Skin of body (tissue), 3 donors: ENCODE measurements at places on chromosomes 2 and 18.

- no peak for DNase-seq
Measured at GRCh38 chr18:8333961-8334360, 275.3 kb upstream of the RAB12 start.

DNA sequence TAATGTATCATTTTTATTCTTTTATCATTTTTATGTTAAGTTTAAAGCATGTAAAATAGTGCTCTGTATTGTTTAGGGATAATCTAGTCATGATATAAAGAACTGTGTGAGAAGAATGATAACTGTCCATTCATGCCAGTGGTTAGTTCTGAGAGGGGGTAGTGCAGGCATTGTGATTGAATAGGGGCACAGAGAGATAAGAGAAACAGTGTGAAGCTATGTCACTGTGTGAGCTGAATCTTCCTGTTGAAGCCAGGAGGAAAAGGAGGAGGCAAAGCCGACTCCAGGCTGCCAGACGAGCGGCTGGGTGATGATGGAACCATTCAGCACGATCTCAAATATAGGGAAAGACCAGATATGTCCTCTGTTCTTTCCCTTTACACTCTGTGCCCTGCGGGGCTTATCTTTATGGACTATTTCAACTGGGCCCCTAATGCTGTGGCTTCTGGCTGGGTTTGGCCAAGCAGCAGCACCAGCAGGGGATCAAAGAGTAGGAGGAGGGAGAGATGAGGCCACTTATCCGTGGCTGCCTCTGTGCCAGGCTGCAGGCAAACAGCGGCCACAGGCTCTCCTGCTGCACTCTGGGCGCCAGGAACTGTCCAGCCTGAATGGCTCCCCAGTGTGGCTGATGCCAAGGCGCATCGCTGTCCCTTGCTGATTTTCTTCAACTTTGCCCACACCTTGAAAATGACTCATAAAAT lies 128.0 kb downstream of the SPP2 start:
- no peak for DNase-seq

DNA sequence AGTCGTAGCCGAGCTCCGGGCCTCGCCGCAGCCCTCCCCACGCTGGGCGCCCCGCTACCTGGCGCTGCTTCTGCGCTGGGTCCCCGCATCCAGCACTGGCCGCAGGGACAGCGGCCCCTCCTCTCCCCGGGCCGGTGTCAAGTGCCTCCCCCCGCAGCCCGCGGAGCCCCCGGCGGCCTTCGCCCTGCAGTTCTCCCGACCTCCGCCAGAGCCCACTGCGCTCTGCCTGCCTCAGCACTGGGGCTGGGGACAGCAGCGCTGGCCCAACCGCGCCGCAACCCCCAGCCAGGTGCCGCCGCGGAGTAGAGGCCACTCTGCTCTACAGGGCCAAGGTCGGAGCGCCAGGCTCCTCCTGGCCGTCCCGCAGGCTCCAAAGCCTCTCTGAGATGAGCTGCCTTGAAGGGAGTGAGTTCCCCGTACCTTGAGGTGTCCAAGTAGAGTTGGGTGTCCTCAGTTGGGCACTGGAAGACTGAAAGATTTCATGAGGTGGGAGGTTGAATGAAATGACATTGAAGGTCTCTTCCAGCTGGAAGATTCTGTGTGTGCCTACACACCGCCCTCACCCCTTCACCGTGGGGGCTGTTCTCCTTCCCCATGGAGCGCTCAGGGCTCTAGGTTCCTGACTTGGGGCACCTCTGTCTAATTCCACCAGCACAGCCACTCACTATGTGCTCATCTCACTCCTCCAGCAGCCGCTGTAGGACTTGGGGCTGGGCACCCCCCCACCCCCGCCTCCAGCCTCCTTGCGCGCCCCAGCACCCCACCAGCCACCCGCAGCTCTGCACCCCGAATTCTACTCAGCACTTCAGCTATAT lies 854 bp upstream of the DNMT3A start:
- DNase-seq = peak; percentile 42

- no peak for DNase-seq
Measured at GRCh38 chr2:223040527-223040926, 11.5 kb upstream of the KCNE4 start.

DNA sequence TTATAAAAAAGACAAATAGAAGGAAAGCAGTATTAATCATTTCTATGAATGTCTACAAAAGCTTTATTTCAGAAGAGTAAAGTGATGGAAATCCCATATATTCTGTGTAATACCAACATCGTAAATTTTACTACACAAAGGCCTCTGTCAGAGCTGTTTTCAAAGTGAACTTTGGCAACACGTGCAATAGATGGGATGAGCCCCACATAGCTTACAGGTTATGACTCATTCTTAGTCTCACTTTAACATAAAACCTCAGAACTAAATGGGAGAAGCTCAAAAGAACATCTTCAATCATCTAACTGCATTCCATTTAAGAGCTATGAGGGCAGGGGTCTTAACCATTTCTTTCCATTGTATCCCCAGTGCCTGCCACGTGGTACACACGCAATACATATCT lies 11.5 kb downstream of the VPS4B start:
- no peak for DNase-seq

DNA sequence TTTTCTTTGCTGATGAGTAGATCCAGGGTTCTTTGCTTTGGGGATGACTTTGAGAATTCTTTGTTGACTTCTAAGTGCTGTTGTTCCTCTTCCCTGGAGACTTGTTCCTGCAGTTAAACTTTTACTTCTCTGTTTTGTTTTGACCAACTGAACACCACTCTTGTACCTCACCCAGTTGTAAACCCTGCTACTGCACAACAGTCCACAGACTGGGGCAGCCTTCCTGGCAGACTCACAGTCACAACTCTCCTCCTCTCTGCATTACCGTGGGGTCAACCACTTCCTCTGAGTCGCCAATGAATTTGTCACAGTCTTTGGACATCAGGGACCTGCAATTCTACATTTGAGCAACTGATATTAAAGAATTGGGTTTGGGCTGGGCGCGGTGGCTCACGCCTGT lies 3.8 kb upstream of the SLC8A1 start:
- DNase-seq = no peak

DNA sequence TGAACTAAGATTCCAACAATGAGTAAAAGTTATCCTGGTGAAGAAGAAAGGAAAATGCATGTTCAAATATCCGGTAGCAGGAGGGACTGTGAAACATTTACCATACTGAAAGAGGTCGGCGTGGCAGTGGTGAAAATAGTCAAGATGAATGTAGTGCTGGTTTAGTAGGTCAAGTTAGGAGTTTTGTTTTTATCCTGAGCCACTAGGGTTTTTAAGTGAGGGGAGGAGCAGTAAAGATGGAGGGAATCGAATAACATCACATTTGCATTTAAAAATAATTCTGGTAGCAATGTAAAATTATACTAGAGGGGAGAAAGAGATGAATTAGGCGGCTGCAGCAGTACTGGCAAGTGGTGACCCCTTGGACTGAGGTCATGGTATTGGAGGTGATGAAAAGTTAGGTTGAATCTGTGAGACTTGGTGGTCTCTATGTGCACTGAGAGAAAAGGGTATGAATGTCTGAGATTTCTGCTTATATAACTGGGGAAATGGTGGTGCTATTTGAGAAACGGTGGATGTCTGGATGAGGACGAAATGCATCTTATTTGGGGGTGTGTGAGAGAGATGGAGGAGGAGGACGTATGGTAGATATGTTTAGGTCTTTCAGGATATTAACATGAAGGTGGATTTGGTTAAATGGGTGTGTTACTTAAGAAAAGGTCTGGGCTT lies 5.9 kb downstream of the VAPA start:
- DNase-seq = no peak

DNA sequence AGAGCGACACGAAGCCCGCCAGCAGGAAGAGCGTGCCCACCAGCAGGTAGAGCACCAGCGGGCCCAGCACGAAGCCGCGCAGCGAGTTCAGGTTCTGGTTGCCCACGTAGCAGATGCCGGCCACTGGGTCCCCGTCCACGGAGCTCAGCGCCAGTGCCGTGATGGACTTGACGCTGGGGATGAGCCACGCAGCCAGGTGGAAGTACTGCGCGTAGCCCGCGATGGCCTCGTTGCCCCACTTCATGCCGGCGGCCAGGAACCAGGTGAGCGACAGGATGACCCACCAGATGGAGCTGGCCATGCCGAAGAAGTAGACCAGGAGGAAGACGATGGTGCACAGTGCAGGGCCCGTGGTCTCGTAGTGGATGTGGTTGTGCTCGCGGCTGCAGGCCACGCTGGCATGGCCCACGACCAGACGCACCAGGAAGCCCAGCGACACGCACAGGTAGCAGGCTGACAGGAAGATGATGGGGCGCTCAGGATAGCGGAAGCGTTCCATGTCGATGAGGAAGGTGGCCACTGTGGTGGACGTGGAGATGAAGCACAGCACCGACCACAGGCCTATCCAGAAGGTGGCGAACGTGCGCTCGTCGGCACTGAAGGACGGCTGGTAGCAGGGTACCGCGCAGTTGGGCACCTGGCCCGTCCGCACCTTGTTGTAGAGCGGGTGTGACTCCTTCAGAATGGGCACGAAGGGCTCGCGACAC lies 2.1 kb downstream of the FZD5 start:
- no peak for DNase-seq

DNA sequence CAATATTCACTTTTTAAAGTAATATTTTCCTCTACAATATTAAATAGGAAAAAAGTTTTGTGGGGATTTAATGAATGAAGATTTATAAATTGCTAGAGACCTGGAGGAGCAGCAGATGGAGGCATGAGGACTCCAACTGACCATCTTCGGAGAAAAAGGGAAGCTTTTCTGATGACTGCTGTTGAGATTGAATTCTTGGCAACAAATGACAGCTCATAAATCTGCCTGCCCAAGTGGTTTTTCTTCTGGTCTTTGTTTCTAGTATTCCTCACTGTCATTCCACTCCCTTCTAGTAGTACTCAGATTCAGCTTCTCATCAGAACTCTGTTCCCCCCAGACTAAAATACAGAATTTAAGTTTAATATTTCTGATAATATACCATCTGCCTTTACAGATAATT lies 157.0 kb downstream of the EML6 start:
- DNase-seq = no peak

DNA sequence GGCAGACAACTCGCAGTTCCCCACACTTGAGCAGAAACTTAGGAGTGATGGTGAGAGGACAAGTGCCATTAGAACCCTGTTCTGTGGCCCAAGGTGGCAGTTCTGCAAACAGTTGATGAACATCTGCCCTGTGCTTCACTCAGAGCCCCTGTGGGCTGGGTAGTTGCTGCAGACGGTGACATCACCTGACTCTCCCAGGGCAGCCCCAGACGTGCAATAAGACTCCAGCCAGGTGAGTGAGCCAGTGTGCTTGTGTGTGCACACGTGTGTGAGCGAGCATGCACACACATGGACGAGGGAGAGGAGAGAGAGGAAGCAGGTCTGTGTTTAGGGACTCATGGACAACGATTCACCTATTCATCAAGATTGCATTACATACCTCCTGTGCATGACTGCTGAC lies 136.0 kb upstream of the GLI2 start:
- no peak for DNase-seq

- no peak for DNase-seq
Measured at GRCh38 chr2:41691561-41691960, 356.3 kb upstream of the PKDCC start.

DNA sequence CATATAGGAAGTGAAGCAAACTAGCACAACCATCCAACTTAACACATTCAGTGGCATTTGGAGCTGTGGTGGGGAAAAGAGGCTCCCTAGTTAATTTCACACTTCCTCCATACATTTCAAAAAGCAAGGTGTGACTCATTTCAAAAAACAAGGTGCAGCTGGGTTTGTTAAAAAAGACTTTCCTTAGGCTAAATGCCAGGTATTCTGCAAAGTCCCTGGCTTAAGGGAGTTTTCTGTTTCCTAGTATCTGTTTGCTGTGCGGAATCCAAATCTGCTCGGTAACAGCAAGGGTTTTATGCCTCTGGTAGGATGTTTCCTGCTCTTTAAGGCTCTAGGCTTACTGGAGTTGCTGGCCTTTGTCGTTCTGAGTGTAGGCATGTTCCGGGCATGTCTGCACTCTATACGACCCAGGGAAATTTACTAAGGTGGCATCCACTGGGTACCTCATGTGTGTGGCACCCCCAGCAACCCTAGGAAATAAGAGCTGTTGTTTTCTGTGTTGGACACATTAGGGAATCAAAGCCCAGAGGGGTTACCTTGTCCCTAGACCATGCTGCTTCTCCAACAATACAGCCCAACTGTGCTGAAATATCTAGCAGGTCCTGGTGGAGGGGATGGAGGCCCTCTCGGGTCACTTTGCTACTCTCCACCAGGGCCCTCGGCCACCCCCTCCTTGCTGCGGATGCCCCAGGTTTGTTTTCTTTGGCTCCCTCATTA lies 634 bp upstream of the MSGN1 start:
- DNase-seq = no peak

- peak; percentile 2 for DNase-seq
Measured at GRCh38 chr2:137659616-137660015, 304.7 kb upstream of the HNMT start.

DNA sequence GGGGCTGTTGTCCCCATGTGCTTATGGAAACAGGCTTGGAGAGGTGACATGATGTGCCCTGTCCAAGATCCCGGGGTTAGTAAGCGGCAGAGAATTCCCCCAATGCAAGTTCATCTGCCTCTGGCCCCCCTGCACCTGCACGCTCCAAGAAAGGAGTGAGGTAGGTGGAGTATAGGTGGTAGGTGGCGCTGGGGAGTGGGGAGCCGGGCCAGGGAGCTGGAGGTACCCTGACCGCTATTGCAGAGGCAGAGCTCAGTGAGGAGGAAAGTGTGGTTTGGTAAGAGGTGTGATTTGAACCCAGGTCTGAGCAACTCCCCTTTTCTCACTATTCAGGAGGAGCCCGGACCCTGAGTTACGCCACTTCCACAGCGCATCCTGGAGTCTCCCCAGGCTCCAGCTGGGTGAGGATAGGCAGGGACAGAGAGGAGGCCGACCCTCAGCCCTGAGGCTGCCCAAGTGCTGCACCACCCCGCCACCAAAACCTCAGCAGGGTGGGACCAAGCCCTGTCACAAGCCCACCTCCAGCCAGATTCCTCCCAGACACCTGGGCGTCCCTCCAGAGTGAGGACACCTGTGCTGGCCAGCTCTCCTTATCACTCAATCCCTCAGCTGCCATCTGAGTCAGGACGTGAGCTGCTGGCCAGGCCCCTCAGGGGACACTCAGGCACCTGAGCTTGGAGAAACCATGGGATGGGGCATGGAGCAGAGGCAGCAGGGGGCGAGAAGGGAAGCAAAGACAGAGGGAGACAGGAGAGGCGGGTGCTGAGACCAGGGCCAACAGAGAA lies 5.6 kb downstream of the HAAO start:
- no peak for DNase-seq

DNA sequence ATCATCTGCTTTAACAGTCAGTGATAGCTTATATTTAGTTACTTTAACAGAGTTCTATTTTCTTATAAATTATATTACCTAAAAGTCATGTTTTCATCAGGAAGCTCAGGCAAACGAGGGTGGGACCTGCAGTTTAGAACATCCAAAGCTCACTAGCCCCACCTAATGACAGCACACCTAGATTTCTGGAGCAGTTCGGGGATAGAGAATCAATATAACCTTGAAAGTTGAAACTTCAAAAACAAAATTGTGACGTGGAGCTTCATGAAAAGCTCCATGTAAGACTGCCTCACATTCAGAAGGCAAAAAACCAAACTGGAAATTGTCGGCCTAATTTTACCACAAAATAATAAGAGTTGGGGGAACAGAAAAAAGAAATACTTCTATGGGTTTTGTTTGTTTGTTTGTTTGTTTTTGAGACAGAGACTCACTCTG lies 185.9 kb upstream of the CCDC150 start:
- no peak for DNase-seq
